ENCODE measurements at places on chromosomes 16 and 17. TPM values are rescaled to one million over a fixed set of nuclear protein-coding genes. Genes with fewer than 3 reads are reported as not detected.

Gene OTOP3
- total RNA-seq: not detected

Gene LRRC37A
- 1.5 TPM for total RNA-seq

Gene RAI1
- 10.8 TPM for total RNA-seq

Gene NIP7
- total RNA-seq: 25.8 TPM

Gene NPTX1
- 0.81 TPM for total RNA-seq

Gene APRT
- 251 TPM for total RNA-seq

Gene TLCD1
- total RNA-seq: 20.9 TPM

Gene CD300LF
- not detected for total RNA-seq

Gene TMEM235
- total RNA-seq: not detected

Gene DHRS13
- total RNA-seq: 9.2 TPM

Gene EPOP
- 8.1 TPM for total RNA-seq

Gene RAB37
- 5.8 TPM for total RNA-seq

Gene AATK
- total RNA-seq: not detected

Gene CTRL
- 0.18 TPM for total RNA-seq

Gene ARHGDIG
- 2.3 TPM for total RNA-seq

Gene HOXB9
- total RNA-seq: not detected

Gene KCNG4
- not detected for total RNA-seq

Gene CIBAR2
- not detected for total RNA-seq

Gene APOBR
- not detected for total RNA-seq

Gene SHBG
- 1.6 TPM for total RNA-seq

Gene KRTAP9-2
- not detected for total RNA-seq

Gene SLC6A4
- 56.9 TPM for total RNA-seq

Gene TAX1BP3
- total RNA-seq: 255 TPM

Gene CCL4L2
- total RNA-seq: not detected

Gene MEFV
- total RNA-seq: not detected

Gene ZMYND15
- not detected for total RNA-seq

Gene C1QTNF1
- 1,160 TPM for total RNA-seq

Gene TBC1D3B
- total RNA-seq: not detected

Gene PRSS33
- total RNA-seq: not detected

Gene TPSB2
- not detected for total RNA-seq

Gene KRT33A
- total RNA-seq: not detected

Gene PYY
- total RNA-seq: not detected

Gene CDK5R1
- 1.5 TPM for total RNA-seq

Gene DPEP1
- total RNA-seq: not detected

Gene ZPBP2
- total RNA-seq: not detected

Gene CCP110
- total RNA-seq: 2.3 TPM

Gene C16orf92
- not detected for total RNA-seq

Gene NGFR
- 0.81 TPM for total RNA-seq

Gene PPM1E
- 0.32 TPM for total RNA-seq

Gene G6PC1
- total RNA-seq: not detected

Gene WNT9B
- total RNA-seq: not detected

Gene ANKRD40CL
- not detected for total RNA-seq

Gene CEP295NL
- total RNA-seq: 0.49 TPM

Gene TENT4B
- total RNA-seq: 7.6 TPM
